Mesothelial cell of epicardium (in vitro differentiated cells): ENCODE measurements at places on chromosomes 3 and 15.

GRCh38 chr3:105364128-105364527 is 2.6 kb upstream of the ALCAM start:
- DNase-seq, result no peak

DNA sequence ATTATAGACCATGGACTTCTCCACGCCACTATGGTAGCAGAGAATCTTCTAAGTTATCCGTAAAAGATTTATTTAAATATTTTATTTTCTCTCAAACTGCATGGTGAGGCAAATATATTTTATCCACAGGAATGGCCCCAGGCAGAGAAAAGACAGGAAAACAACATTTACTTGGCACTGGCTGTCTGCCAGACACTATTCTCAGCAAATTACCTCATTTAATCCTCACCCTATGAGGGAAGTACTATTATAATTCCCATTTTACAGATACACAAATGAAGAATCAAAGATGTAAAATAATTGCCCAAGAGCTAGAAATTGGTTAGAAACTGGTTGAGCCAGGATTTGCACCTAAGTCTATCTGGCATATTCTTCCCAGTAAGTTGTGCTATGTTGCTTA is 361.4 kb upstream of the IL12A start:
- no peak for DNase-seq

- DNase-seq, result no peak
Measured at GRCh38 chr15:47186075-47186474, 531.2 kb upstream of the SEMA6D start.

- no peak for DNase-seq
Measured at GRCh38 chr3:83649692-83650091, 1309.1 kb upstream of the CADM2 start.
